ENCODE measurements at places on chromosomes 12 and 14.

GRCh38 chr12:130957304-130957621, 3.6 kb downstream of the ADGRD1 start:
- no peak for DNase-seq

DNA sequence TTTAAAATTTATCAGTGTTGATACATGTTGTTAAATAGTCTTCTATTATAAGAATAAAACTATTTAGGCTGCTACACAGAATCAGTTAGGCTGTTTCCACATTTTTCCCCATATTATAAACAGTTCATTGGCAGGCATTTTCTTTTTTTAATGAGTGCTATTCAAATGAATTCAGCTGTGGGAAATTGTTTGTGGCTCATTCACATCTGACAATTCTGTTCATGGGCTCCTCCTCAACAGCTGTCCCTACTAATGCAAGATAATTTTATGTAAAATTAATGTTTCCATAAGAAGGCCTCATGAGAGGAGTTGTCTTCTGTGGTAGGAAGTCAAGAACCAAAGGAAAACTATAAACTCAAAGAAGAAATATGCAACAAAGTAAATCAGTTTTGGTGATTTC, 218.0 kb downstream of the PPFIA2 start:
- no peak for DNase-seq

- DNase-seq: no peak
Measured at GRCh38 chr12:30251546-30251945, 444.1 kb downstream of the IPO8 start.

DNA sequence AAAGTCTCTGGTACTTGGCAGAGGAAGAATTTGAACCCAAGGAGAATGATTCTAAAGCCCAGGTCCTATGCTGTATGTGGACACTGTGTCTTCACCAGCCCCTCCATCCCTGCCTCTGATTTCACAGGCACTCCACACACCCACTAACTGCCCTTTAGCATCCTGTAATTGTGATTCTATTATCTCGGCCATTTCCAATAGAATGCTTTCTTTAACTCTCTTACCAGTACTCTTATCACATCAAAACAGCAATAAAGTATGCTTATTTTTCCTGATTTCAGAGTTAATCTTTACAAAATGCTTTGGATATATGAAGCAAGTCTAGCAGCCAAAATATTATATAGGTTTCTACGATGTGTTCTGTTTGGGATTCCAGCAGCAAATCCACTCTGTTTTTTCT, 37.9 kb upstream of the BTG1 start:
- DNase-seq: peak; percentile 10

GRCh38 chr12:101992091-101992490, 69.7 kb downstream of the WASHC3 start:
- DNase-seq: no peak

GRCh38 chr12:112305951-112306350, 76.3 kb downstream of the HECTD4 start:
- DNase-seq: no peak

- DNase-seq: no peak
Measured at GRCh38 chr14:51719955-51720354, 68.2 kb downstream of the FRMD6 start.

GRCh38 chr12:115506822-115507559, 770.5 kb downstream of the MED13L start:
- DNase-seq: no peak

- DNase-seq: no peak
Measured at GRCh38 chr12:60266381-60266852, 670.6 kb downstream of the SLC16A7 start.

GRCh38 chr12:68498736-68499135, 112.0 kb upstream of the RAP1B start:
- no peak for DNase-seq

DNA sequence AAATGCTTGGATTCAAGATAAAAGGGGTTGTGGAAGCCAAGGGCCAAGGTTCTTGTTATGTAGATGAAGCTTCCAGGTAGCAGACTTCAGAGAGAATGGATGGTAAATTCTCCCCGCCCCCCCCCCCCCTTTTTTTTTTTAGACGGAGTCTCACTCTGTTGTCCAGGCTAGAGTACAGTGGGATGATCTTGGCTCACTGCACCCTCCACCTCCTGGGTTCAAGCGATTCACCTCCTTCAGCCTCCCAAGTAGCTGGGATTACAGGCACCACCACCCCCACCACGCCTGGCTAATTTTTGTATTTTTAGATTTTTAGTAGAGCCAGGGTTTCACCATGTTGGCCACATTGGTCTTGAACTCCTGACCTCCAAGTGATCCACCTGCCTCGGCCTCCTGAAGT, 4.1 kb downstream of the DGLUCY start:
- no peak for DNase-seq

- no peak for DNase-seq
Measured at GRCh38 chr14:91284791-91285548, 40.5 kb upstream of the GPR68 start.

GRCh38 chr12:55705782-55706402, 1.8 kb downstream of the ITGA7 start:
- no peak for DNase-seq

DNA sequence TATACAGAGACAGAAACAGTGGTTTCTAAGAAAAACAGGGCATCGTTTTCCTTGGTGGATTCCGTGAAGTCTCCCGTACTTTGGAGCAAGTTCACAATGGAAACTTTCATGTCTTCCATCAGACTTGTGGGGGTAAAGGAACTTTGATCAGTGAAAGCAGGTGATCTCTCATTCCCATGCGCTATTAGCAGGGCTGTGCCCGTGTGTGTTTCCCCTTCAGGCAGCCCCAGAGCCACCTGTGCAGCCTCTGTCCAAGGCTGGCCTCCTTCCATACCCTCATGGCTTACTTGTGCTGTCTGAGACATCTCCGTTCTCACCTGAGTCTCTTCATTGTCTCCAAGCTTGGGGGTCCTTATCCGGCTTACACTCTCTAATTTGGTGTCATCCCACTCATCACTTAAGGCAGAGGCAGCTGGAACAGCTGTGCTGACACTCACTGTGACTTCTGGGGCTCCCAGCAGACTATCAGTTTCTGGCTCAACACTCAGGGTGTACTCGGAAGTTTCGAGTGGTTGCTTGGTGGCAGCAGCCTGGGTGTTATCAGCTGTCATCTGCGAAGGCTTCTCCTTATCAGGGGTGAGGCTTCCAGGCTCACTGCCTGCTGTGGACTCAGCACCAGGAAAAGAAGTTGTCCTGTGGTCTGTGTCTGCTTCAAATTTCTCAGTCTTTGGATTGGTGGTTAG, 13.8 kb downstream of the ARMH4 start:
- no peak for DNase-seq

DNA sequence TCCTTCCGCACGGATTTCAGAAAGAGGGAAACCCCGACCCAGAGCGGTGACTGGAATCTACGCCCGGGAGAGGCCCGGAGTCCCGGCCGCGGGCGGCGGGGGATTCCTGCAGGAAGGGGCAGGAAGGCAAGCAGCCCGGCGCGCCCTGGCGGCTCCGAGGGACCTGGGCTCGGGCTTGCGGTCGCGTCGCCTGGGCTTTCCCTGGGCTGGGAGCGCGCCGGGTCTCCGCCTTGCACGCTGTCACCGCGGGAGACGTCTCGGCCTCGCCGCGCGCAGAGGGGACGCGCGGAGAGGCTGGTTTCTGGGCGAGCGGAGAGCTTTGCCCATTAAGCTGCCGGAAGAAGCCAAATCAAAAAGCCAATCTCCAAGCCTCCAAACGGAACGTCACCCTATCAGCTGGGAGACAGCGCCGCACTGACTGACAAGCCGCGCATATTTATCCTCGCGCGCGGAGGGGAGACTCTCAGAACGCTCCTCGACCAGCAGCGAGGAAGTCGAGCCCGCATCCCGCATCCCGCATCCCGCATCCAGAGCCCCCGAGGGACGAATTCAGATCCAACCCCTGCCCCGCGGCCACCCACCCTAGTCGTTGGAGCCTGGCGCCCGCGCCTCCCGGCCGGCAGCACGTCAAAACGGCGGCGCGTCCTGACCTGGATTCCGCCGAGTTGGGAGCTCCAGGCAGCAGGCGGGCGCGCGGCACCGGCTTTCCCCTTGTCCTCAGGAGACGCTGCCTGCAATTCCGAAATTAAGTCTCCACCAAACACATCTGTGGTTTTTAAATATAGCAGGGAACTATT, at the start of gene SLC8A3:
TSS of gene SLC8A3 (minus strand) at position 293 of the 797 bp plus-strand sequence. CDS start 20,529 bp downstream, outside the sequence.
- DNase-seq: peak; percentile 60

- no peak for DNase-seq
Measured at GRCh38 chr14:60332869-60333268, 83.8 kb downstream of the PPM1A start.

DNA sequence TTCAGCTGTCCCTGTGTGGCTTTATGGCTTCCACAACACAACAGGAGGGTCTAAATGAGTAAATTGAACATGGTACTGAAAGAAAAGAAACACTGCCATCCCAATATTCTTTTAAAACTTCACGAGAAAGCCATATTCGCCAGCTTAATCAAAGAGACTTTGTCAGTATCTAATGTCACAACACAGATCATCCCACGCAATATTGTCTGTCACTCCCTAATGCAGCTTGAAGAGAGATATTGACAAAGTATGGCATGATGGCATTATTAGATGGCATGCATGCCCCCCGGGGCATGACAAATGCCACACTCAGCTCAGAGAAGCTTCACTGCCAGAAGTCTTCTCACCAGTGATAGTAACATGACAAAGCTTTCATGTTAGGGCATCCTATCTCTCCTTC, 197.8 kb downstream of the TTC8 start:
- no peak for DNase-seq

- no peak for DNase-seq
Measured at GRCh38 chr14:99803106-99803775, 10.0 kb downstream of the EML1 start.

DNA sequence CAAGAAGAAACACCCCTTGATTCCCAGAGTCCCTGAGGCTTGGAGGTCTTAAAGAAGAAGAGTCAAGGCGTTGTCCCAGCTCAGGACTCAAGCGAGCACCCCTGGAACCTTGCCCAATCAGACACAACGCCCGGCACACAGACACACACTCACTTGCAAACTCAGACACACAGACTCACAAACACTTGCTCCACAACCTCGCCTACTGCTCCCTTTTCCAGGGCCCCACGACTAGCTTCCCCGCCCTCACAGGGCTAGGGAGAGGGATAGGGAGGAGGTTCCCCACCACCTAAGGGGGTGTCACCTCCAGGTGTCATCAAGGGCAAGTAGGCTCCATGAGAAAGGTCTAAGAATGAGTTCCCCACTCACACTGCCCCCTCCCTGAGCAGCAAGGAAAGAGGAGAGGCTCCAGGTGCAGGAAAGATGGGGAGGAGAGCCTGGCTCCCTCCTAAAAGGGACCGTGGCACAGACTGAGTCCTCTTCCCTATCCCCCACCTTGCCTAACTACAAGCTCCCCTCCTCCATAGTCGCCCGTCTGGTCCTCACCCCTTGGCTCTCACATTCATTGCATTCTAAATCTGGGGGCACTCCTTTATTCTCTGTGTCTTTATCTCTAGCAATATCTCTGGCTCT, 717 bp downstream of the WNT10B start:
- DNase-seq: no peak

GRCh38 chr14:80239631-80240030, 28.3 kb upstream of the DIO2 start:
- no peak for DNase-seq

GRCh38 chr14:71549421-71550050, 382.7 kb upstream of the RGS6 start:
- no peak for DNase-seq

- no peak for DNase-seq
Measured at GRCh38 chr14:75562089-75562488, 16.3 kb upstream of the FLVCR2 start.

DNA sequence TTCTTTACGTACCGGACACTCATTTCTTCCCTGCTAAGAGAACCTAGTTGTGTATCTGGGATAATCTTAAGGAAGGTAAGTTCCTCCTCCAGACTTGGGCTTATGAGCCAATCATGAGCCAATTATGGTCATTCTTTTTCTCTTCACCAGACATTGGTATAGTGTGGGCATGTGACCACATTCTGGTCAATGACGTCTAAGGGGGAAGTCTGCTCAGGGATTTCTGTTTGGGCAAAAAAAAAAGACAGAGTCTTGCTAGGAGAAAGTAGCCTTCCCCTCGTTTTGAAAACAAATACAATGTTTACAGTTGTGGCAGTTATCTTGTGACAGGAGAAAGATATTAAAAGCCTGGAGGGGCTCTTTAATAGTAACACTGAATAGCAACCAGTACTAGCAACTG, 20.1 kb upstream of the PLXNC1 start:
- no peak for DNase-seq

GRCh38 chr12:98579835-98580234, 13.7 kb upstream of the SLC25A3 start:
- DNase-seq: no peak

- no peak for DNase-seq
Measured at GRCh38 chr12:31954925-31955858, 4.0 kb upstream of the RESF1 start.

DNA sequence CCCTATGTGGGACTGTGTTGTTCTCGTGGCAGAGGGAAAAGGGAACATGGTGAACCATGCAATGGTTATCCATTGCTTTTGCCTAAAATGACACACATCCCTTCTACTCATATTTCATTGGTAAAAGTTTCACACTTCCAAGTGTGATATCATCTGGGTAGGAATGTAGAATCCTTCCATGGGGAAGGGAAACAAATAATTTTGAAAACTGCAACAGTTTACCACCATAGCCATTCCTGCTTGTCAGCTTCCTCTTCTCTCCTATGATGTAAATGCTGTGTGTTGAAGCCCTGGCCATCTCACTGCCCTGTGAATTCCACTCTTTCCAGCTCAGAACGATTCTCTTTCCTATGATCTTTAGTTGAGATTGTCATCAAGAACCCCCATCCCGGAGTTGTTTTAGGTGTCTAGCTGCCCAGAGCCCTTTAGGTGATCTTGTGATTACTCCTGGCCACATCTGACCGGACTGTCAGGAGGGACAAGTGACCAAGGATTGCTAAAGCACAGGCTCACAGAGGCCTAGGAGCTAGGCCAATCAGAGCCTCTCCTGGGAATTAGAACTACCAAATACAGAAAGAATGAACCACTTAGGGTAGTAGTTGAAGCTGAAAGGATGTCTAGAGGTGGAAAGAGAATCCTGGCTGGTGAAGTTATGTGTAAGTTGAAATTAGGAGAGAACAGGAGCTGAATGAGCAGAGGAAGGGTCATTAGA, 84.6 kb downstream of the VCPKMT start:
- no peak for DNase-seq

DNA sequence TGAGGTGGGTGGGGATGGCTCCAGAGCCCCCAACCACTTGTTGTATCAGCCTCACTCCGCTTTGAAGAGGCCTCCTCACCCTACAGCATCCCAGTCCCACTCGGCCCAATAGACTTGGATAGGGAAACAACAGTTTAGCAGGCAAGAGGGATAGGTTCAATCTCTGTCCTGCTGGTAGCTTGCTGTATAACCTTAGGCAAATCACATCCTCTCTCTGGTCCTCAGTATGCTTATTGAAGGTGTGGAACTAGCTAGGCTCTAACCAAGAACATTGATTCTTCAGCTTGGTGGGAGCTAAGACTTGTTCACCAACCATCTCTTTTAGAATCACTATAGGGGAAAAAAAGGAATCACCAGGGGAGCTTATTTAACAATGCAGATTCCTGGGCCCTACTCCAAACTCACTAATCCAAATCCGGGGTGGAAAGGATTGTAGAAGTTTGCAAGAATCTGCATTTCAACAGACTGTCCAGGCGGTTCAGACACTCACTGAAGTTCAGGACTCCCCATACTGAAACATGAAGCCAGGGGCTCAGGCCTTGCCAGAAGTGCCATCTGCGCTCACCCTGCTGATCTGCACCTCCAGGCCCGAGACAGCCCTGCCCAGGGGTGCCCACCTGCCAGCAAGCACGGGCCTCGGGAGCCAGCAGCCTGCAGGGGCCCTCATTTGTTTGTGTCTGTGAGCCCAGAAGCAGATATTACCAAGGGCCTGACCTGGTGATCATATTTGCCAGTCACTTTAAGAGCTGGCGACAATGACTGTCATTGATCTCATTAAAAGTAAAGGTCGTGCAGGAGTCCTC, 113.0 kb downstream of the ADCK1 start:
- DNase-seq: no peak

All from NCI-H2227 treated with DMSO at 0.1 percent for 48 hours (cell line).